T-helper 2 cell treated with Interferon-gamma antibody and Interleukin-4, amounts not matched to agents 5 μg/mL and 100 μg/mL, for 36 hours (primary cell): ENCODE measurements at places on chromosomes 4 and X.

DNA sequence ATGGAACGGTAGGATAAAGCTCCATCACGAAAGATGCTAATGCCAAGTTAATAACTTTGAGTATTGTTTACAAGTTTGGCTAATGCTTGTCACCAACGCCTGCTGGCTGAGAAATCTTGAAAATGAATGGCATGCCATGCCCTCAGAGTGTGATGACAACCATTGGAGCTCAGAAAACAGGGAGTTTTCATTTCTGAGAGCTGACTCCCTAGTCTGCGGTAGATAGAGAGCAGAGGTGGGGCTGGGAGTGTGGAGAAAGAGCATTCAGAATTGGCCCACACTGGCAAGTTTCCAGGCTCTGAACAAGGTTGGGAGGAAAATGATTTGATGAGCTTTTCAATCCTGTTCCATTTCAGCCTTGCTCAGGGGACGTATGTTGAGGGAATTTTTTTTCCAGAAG is 183.9 kb downstream of the CPEB2 start:
- peaks cover 6% of the 10 kb centered on the region for H3K4me1 ChIP-seq
- no peaks in the 10 kb centered on the region for H3K36me3 ChIP-seq
- H3K4me3 ChIP-seq = no peak overlapping the region
- no peak overlapping the region for H3K27ac ChIP-seq

DNA sequence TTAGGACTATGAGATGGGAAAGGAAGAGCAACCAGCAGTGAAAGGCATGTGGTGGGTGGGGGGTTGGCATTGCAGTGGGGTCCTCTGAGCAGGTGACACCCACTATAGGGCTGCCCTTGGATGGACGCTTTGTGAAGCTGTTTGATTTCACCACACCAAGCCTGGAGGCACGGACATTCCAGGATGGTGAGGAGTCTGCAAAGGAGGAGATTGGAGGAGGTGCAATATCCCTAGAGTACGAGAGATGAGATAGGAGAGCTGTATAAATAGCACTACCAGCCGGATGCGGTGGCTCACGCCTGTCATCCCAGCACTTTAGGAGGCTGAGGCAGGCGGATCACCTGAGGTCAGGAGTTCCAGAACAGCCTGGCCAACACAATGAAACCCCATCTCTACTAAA is 42.3 kb downstream of the SHOX start:
- H3K27ac ChIP-seq = no peak overlapping the region
- no peaks in the 10 kb centered on the region for H3K4me1 ChIP-seq
- no peak overlapping the region for H3K4me3 ChIP-seq
- H3K27me3 ChIP-seq = no peaks in the 10 kb centered on the region
- no peaks in the 10 kb centered on the region for H3K36me3 ChIP-seq
- DNase-seq = no peak

DNA sequence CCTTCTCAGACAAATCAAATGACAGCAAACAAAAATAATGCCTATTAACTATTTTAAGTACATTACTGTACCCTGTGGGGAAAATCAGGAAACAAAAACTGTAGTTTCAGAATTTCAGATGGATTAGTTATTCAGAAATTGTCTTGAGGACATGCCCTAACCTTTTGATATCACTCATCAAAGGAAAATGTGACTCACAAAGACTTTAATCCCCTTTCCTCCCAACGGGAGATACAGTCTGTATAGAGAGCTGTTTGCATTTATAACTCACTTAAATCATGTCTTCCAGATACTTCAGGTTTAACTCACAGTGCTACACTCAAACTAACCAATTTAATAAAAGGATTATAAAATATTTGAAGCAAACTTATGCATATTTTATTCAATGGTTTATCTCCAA is 304.0 kb downstream of the MAPK10 start:
- H3K27me3 ChIP-seq = no peaks in the 10 kb centered on the region
- no peak for DNase-seq
- no peak overlapping the region for H3K27ac ChIP-seq
- H3K4me3 ChIP-seq = no peak overlapping the region
- H3K36me3 ChIP-seq = no peaks in the 10 kb centered on the region

- peak overlapping the region; percentile 82 for H3K27ac ChIP-seq
- H3K4me1 ChIP-seq = peaks cover 15% of the 10 kb centered on the region
- DNase-seq = peak; percentile 40
- peaks cover 27% of the 10 kb centered on the region for H3K27me3 ChIP-seq
- H3K36me3 ChIP-seq = no peaks in the 10 kb centered on the region
Observed at GRCh38 chrX:3811331-3812311, 98.2 kb upstream of the PRKX start.

DNA sequence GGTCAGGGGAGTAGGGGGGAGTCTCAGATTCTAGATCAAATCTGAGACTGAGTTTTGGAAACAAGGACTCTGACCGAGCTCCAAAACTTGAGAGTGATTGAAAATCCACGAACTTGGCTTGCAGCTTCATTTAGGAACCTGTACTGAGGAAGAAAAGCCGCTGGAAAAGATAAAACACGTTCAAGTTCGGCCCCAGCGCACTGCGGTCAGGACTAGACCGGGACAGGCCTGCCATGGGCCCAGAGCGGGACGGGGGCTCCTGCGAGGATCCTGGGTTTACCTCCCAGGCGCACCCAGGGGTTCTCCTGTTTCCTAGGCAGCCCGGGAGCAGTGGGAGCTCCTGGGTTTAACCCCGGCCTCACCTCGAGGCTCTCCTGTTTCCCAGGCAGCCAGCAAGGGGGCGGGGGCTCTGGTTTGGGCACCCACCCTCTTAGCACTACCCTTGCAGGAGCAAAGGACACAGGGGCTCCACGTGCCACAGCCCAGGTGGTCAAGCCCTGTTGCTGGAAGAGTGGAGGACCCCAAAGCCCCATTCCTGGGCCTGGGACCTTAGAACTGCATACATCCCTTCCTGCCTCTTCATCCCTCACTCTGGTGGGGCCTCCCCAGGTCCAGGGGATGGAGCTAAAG is 74.5 kb downstream of the ABLIM2 start:
- H3K4me3 ChIP-seq = no peak overlapping the region
- H3K36me3 ChIP-seq = no peaks in the 10 kb centered on the region
- H3K4me1 ChIP-seq = no peaks in the 10 kb centered on the region

DNA sequence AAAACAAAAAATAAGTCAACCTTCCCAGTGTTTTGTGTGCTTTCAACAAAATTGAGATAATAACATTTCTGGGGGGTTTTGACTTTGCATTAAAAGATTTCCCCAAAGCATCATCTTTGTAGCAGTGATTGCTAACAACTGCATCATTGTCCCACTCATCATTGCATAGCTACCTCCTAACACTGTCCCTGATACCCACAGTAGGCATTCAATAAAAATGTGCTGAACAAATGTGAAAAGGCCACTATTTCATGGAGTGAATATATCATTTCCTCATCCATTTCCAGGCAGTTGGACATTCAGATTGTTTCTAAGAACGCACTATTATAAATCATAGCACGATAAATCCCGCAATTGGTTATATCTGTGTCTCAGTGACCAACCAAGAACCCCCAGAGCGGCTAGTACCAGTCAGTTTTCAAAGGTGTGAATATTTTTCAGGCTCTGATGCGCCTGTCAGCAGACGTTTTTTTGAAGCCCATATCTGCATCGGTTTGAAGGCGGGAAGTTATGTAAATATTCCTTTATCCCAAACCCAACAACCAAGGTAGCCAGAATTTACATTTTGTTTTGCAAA is 36.0 kb upstream of the CRMP1 start:
- no peak overlapping the region for H3K27ac ChIP-seq
- H3K4me3 ChIP-seq = no peak overlapping the region
- no peak for DNase-seq

GRCh38 chrX:64975491-64975890 is 759 bp downstream of the ZC4H2 start:
- no peaks in the 10 kb centered on the region for H3K27me3 ChIP-seq
- H3K27ac ChIP-seq = peak overlapping the region; percentile 76
- peak; percentile 6 for DNase-seq
- peaks cover 17% of the 10 kb centered on the region for H3K4me1 ChIP-seq

GRCh38 chr4:184851200-184851541 is 25.4 kb upstream of the ACSL1 start:
- H3K36me3 ChIP-seq = no peaks in the 10 kb centered on the region
- H3K27me3 ChIP-seq = no peaks in the 10 kb centered on the region
- H3K4me3 ChIP-seq = no peak overlapping the region
- peak; percentile 27 for DNase-seq
- no peak overlapping the region for H3K27ac ChIP-seq

DNA sequence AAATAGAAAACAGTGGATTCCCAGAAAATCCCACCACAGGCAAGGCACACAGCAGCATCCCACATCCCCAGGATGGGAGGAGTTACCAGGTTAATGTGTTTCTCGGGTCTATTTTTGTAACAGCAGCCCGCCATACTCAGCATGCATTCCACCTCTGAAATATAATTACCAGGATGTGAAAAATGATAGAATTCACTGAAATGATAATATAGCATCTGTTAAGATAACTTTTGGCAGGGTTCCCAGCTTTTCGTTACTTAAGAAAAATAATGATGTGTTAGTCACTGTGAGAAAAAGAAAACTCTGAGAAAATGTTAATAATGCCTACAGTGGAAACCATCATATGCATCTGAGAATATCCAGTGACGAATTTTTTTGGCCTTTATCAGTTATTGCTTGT is 87.1 kb downstream of the VCX2 start:
- no peaks in the 10 kb centered on the region for H3K4me1 ChIP-seq
- H3K4me3 ChIP-seq = no peak overlapping the region
- no peak for DNase-seq
- H3K36me3 ChIP-seq = no peaks in the 10 kb centered on the region

DNA sequence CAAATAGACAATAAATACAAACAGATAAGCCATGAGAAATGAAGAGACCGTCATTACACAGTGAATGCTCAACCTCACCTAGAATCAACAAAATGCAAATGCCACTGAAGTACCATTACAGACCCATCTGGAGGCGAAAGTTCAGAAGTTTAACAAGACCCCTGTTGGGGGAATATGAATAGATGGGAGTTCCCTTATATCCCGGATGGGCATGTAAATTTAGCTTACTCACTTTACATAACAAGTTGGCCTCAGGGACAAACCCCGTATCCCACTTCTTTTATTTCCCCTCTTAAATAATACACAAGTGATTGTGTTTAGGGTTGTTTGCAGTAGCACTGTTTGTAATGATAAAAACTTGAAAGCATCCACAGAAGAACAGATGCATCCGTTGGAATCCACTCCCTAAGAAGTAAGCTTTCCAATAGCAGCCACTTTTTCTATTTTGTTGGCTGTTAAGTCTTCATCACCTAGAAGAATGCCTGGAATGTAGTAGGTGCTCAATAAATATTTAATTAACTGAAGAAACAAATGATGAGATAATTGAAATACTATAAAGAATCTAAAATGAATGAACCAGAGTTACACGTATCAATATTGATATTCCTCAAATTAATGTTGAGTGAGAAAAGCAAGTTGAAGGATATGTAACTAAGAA is 1076.3 kb upstream of the TENM3 start:
- H3K36me3 ChIP-seq = no peaks in the 10 kb centered on the region
- no peaks in the 10 kb centered on the region for H3K27me3 ChIP-seq
- H3K27ac ChIP-seq = no peak overlapping the region

- no peaks in the 10 kb centered on the region for H3K27me3 ChIP-seq
- H3K27ac ChIP-seq = peak overlapping the region; percentile 74
- peak overlapping the region; percentile 8 for H3K4me3 ChIP-seq
Observed at GRCh38 chrX:42948723-42949657, 171.0 kb upstream of the PPP1R2C start.

GRCh38 chrX:31633349-31633748 is 561.5 kb upstream of the FTHL17 start:
- no peak overlapping the region for H3K27ac ChIP-seq
- no peaks in the 10 kb centered on the region for H3K27me3 ChIP-seq
- no peaks in the 10 kb centered on the region for H3K36me3 ChIP-seq
- no peaks in the 10 kb centered on the region for H3K4me1 ChIP-seq

DNA sequence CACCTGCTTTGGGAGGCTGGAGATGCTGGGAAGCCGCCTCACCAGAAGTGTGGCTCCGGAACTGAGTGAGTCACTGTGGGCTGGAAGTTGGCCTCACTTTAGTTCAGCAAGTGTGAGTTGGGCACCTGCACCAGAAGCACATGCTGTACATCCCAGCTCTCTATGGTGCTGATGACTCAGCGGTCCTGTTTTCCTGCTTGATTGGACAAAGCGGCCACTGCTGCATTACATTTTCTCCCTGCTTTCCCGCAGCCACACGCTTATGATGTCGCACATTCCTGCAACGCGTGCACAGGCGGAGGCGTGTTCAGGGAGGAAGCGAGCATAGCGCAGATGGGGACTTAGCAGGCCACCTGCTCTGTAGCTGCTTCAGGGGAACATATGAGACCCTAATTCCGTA is 26.7 kb upstream of the CLDN34 start:
- H3K27ac ChIP-seq = no peak overlapping the region
- H3K4me1 ChIP-seq = peaks cover 15% of the 10 kb centered on the region
- H3K4me3 ChIP-seq = no peak overlapping the region
- DNase-seq = no peak
- H3K36me3 ChIP-seq = no peaks in the 10 kb centered on the region
- H3K27me3 ChIP-seq = peaks cover 18% of the 10 kb centered on the region

- peaks cover 48% of the 10 kb centered on the region for H3K4me1 ChIP-seq
- H3K27ac ChIP-seq = peak overlapping the region; percentile 89
- no peaks in the 10 kb centered on the region for H3K27me3 ChIP-seq
- H3K36me3 ChIP-seq = peaks cover 7% of the 10 kb centered on the region
Observed at GRCh38 chrX:56762220-56762619, 33.2 kb downstream of the NBDY start.

DNA sequence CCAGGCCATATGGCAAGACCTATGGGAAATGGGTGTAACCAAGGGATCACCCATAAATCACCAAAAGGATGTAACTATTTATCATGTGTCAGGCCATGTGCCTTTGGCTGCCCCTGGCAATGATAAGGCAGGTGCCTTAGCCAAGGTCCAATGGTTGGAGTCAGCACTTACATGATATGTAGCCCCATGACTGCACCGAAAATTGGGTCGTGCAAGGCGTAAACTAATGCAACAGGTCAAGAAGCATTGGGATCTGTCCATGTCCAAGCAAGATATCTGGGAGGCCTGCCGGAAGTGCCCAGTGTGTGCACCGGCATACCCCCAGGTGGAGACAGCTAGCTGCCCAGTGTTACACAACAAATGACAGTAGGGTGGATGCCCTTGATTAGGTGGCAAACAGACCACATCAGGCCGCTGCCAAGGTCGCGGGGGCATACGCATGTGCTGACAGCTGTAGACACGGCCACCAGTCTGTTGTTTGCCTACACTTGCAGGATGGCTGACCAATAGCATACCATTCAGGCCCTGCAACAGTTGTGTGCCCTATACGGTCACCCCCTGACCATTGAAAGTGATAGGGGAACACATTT is 698.2 kb upstream of the AGA start:
- no peak overlapping the region for H3K4me3 ChIP-seq
- H3K27me3 ChIP-seq = no peaks in the 10 kb centered on the region
- no peak for DNase-seq
- no peaks in the 10 kb centered on the region for H3K4me1 ChIP-seq
- no peak overlapping the region for H3K27ac ChIP-seq
- no peaks in the 10 kb centered on the region for H3K36me3 ChIP-seq

GRCh38 chrX:39367416-39367815 is 566.2 kb downstream of the MID1IP1 start:
- no peaks in the 10 kb centered on the region for H3K4me1 ChIP-seq
- no peak overlapping the region for H3K4me3 ChIP-seq
- no peaks in the 10 kb centered on the region for H3K36me3 ChIP-seq
- DNase-seq = no peak
- H3K27me3 ChIP-seq = no peaks in the 10 kb centered on the region
